Smooth muscle cell of bladder (primary cell): ENCODE measurements at places on chromosomes 3 and 15. TPM values are rescaled to one million over a fixed set of nuclear protein-coding genes. Genes with fewer than 3 reads are reported as not detected.

ILDR1 gene
- not detected in 2 replicates for total RNA-seq

CHRD gene
- total RNA-seq, result 1.4 and 1.9 TPM in 2 replicates

KIF15 gene
- 1.5 and 1.8 TPM in 2 replicates for total RNA-seq

TMC3 gene
- total RNA-seq, result under 0.01 TPM in 1 of 2 replicates, not detected in the other

GSK3B gene
- 28.8 and 31.1 TPM in 2 replicates for total RNA-seq

ITIH4 gene
- total RNA-seq, result 1.2 and 1.6 TPM in 2 replicates

PDE8A gene
- total RNA-seq, result 27.9 and 31.0 TPM in 2 replicates

CPA3 gene
- total RNA-seq, result not detected in 2 replicates

RAB7A gene
- total RNA-seq, result 36.4 and 43.1 TPM in 2 replicates

LMOD3 gene
- under 0.01 and 0.14 TPM in 2 replicates for total RNA-seq

DLL4 gene
- 0.46 and 0.85 TPM in 2 replicates for total RNA-seq

ZNF620 gene
- 0.83 and 0.85 TPM in 2 replicates for total RNA-seq

NPAP1 gene
- total RNA-seq, result not detected in 2 replicates

IL17RC gene
- 24.7 and 34.0 TPM in 2 replicates for total RNA-seq

FMN1 gene
- total RNA-seq, result 0.43 and 1.0 TPM in 2 replicates

P2RY1 gene
- total RNA-seq, result 1.1 and 4.4 TPM in 2 replicates

ROPN1 gene
- not detected in 2 replicates for total RNA-seq

CRYGS gene
- 0.43 and 1.0 TPM in 2 replicates for total RNA-seq

HTR3E gene
- total RNA-seq, result not detected in 2 replicates

GRK7 gene
- total RNA-seq, result 0.09 TPM in 1 of 2 replicates, not detected in the other

FRG2C gene
- total RNA-seq, result not detected in 2 replicates

SNTN gene
- total RNA-seq, result not detected in 2 replicates

GOLGA8K gene
- total RNA-seq, result 0.09 TPM in 1 of 2 replicates, not detected in the other

PARP14 gene
- total RNA-seq, result 48.1 and 49.0 TPM in 2 replicates

PTPRG gene
- total RNA-seq, result 35.8 and 42.1 TPM in 2 replicates

NUP210 gene
- under 0.01 TPM in 1 of 2 replicates, not detected in the other for total RNA-seq

GOLGA8S gene
- under 0.01 TPM in 2 replicates for total RNA-seq

CPLX3 gene
- not detected in 2 replicates for total RNA-seq

DCBLD2 gene
- 78.8 and 126 TPM in 2 replicates for total RNA-seq

FBXW12 gene
- total RNA-seq, result not detected in 2 replicates

REC114 gene
- not detected in 2 replicates for total RNA-seq

C3orf49 gene
- not detected in 2 replicates for total RNA-seq

ZWILCH gene
- 4.1 and 5.7 TPM in 2 replicates for total RNA-seq

OIP5 gene
- 0.43 and 0.74 TPM in 2 replicates for total RNA-seq

SLC28A1 gene
- not detected in 2 replicates for total RNA-seq

SAMD7 gene
- not detected in 2 replicates for total RNA-seq

TTLL13 gene
- 0.09 and 0.14 TPM in 2 replicates for total RNA-seq

ATP13A5 gene
- not detected in 2 replicates for total RNA-seq

GOLGA6A gene
- 0.14 TPM in 1 of 2 replicates, not detected in the other for total RNA-seq

GPR160 gene
- total RNA-seq, result 0.14 and 0.28 TPM in 2 replicates

MOBP gene
- 2.3 TPM in 1 of 2 replicates, not detected in the other for total RNA-seq

CDC25A gene
- 1.00 and 1.3 TPM in 2 replicates for total RNA-seq

KBTBD13 gene
- total RNA-seq, result not detected in 2 replicates

SERPINI1 gene
- total RNA-seq, result 1.7 and 2.7 TPM in 2 replicates

ATP13A4 gene
- 0.18 and 0.28 TPM in 2 replicates for total RNA-seq

MKRN2OS gene
- not detected in 2 replicates for total RNA-seq

IL20RB gene
- 2.7 and 12.5 TPM in 2 replicates for total RNA-seq

RAB5A gene
- total RNA-seq, result 37.7 and 40.6 TPM in 2 replicates

ROBO1 gene
- total RNA-seq, result 98.5 and 150 TPM in 2 replicates

TMEM44 gene
- 6.1 and 7.8 TPM in 2 replicates for total RNA-seq
